Small intestine (tissue), 16 donors: ENCODE measurements at places on chromosomes 7 and 10.

- no peak for DNase-seq
Measured at GRCh38 chr10:67476201-67476600, 219.8 kb downstream of the CTNNA3 start.

DNA sequence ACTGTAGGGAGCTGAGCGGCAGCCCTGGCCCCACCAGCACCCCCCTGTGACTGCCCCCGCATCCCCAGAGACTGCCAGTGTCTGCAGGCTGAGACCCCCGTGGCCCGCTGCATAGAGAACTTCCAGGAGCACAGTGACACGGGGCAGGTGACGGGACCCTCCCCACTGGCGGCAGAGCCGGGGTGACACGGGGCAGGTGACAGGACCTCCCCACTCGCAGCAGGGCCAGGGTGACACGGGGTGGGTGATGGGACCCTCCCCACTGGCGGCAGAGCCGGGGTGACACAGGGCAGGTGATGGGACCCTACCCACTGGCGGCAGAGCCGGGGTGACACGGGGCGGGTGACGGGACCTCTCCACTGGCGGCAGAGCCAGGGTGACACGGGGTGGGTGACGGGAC, 2.3 kb downstream of the GPER1 start:
- DNase-seq, result no peak

DNA sequence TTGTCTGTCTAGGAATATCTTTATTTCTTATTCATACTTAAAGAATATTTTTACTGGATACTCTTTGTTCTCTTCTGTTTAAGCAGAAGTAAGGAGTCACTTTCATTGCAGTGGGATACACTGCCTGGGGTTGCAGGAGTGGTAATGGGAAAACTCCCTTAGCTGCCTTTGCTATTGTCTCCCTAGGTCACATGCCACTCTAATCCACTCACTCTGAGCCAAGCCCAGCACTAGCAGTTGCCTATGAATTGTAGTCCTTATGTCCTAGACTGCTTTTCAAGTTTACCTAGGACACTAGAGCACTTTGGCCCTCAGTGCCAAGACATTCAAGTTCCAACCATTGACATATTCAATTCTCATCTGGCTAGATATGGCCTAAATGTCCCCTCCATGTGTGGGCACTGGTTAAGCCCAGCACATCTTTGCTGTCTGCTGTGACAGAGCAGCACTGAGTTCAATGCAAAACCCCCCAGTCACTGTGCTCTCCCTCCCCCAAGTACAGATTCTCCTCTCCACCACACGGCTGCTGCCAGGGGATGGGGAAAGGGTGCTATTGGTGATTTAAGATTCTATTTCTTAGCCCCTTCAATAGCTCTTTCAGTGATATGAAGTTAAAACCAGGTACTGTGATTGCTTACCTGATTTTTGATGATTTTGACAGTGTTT, 991.7 kb upstream of the KCND2 start:
- DNase-seq, result no peak

DNA sequence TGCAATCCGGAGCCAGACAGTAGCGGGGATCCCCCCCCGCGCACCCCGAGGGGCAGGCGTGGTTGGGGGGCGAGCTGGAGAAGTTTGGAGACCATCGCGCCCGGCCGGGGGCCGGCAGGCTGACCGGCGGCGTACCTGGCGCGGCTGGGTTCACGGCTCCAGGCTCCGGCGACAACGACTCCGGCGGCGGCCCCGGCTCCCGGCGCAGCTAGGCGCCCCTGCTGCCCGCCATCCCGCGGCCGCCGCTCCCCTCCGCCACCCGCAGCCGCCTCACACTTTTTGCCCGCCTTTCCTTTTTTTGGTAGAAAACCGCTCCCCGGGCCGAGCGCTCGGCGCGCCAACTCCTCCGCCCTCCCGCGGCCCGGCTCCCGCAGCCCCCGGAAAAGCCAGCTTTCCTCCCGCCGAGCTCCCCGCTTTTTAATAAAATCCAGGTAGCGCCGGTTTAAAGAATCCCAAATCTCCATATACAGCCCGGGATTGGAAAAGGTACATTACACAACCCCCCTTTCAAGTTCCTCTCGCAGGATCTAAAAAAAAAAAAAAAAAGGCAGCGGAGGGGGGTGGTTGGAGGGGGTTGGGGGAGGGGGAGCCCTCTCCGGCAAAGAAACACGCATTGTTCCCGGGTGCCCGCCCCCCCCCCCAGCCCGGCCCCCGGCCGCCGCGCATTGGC, at the start of gene TNRC18:
TSS of gene TNRC18 (minus strand) at position 529 of the 670 bp plus-strand sequence. CDS start 2,588 bp downstream, outside the sequence.
- DNase-seq, result no peak

- DNase-seq, result no peak
Measured at GRCh38 chr10:2933924-2934323, 133.4 kb upstream of the PFKP start.

- DNase-seq, result no peak
Measured at GRCh38 chr10:93598157-93598556, 2.9 kb downstream of the RBP4 start.

DNA sequence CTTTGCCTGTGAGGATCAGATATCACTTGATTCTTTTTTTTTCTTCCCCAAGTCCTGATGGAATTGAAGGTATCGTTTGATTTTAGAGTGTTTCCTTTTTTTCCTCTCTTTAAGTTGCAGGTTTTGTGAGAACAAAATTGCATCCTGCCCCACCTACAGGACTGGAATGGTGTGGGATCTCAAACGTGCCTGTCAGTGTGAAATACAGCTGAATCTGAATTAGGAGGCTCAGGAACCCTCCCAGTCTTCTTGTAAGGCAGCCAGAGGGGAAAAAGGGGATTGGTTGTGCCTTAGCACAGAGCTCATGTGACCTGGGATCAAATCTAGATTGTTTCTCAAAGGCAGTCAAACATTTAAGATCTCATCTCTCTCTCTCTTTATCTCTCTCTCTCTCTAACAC, 32.7 kb upstream of the KLHL7 start:
- DNase-seq, result no peak

GRCh38 chr7:38565289-38565688, 65.9 kb downstream of the AMPH start:
- DNase-seq, result no peak

GRCh38 chr7:24572016-24572392, 1.2 kb upstream of the PALS2 start:
- no peak for DNase-seq

DNA sequence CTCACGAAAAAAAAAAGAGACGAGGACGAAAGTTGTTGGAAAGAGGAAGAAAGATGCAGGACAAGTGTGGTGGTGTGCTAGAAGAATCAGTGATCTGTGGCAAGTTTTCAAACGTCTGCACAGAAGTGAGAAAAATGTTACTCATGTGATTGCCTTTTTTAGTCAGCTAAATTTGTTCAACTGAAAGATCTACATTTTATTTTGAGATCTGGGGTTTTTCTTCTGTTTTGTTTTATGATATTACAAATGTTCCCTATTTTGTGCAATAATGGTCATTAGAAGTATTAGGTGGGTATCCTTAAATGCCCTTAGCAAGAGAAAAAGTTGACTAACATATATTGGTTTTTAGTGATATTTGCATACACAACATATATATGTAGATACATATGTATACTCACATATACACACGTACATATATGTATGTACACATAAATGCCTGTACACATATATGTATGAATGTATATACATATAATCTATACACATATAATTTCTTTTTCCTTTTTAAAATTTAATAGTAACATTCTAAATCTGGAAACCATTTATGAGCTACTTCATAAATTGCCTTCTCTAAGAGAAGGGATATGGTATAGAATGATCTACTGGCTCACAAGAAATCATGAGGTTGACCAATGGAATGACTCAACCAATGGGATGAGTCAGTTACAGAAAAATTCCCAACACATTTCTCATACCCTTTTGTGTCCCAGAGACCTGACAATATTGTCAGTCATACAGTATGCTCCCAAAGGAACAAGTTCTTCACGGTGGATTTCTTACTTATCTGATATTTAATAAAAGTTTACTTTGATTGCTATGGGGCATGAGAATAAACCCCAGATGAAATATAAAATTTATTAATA, 38.4 kb downstream of the SLC39A12 start:
- DNase-seq, result no peak

DNA sequence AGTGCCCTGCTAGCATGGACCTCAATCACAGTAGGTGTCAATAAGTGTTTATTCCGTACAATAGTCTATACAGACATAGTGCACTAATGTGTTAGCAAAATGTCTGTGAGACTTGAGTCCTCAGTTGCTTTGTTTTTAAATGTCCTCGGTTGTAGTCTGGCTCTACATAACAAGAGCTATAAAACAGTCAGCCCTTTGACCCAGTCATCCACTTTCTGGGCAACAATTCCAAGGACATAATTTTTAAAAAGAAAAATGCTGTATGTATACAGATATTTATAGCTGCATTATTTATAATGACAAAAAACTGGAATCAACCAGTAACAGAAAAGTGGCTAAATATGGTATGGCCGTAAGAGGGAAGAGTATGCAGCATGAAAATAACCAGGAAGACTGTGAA, 2.8 kb upstream of the PDLIM1 start:
- no peak for DNase-seq

DNA sequence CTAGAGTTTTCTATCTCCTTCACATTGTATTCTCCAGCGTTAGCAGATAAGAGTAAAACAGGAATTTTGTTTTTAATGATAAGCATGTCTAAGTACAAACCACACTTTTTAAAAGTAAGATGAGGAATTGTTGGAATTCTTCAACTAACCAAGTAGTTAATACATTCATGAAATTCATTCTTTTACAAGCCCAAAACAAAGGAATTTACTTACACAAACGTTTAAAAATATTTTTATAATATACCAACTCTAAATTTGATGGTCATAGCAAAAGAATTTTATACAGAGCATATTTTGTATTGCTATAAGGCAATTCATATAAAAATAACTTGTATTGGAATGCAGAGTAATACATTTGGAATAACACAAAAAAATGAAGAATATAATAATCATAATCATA, 51.3 kb downstream of the TWIST1 start:
- DNase-seq, result no peak

GRCh38 chr10:101295261-101295660, 58.7 kb upstream of the BTRC start:
- DNase-seq, result no peak

- DNase-seq, result peak; percentile 45
Measured at GRCh38 chr7:94129443-94130140, 125.4 kb upstream of the BET1 start.

DNA sequence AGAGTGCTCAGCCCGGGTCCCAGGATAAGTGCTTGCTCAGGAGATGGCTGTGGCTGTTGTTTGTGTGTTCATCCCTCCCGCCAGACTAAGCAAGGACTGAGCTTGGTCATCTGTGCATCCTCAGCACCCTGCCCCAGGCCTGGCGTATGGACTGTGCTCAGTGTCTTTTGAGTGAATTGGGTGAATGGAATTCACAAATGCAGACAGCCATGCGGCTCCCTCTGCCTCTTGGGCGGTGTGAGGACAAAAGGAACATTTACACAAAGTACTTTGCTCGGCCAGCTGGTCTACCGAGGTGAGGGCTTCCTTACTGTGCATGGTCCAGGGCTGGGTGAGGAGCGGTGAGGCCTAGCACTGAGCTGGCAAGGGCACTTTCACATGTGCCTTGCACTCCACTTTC, 120.2 kb downstream of the CDH23 start:
- no peak for DNase-seq

- DNase-seq, result no peak
Measured at GRCh38 chr7:74683799-74684198, 26.3 kb downstream of the GTF2I start.

GRCh38 chr7:22394739-22395138, 37.8 kb upstream of the RAPGEF5 start:
- DNase-seq, result no peak

DNA sequence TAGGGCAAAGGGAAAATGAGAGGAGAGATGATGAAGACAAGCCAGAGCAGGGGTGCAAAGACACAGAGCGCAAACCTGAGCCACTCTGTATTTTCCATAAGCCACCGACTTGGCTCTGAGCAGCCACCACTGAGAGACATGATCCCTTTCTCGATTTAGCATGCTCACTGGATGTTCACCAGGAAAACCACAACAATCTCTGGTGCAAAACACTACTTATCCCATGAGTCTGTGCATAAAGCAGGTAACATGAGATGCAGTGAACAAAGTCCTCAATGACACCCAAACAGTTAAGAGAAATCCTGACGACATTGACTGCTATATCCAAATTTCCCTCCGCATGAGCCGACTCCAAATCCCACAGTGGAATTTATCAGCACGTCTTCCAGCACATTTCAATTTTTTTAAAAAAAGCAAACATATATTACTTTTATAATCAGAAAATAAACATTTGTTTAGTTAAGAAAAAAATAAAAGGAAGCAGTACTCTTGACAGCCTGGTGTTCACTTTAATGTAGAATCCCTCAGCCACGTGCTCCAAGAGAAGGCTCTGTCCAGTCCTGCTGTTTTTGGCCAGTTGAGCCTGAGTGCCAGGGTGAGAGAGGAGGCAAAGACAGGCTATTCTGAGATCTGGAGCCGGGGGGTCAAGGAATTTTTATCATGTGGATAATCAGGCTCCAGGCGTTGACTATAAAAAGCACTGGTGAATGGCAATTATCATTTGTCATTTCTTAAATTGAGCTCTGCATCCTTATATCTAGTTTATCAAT, 238.4 kb downstream of the KCNMA1 start:
- DNase-seq, result no peak

DNA sequence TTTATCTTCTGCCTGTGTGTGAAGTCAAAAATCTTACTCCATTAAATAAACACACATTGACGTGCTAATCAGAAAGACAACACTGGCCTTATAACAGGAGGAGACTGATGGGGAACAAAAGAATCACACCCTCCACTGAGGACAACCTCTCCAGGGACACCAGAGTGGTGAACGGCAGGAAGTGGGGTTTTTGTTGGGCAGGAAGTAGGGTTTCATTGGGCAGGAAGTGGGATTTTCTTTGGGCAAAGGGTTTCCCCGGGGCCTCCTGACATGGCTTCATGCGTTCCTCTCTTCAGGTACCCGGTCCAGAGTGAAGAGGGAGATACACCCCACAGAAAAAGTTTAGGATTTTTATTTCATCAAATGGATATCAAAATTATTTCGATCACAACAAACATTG, 30.6 kb downstream of the ADARB2 start:
- DNase-seq, result no peak
